ENCODE measurements at places on chromosomes 3 and 15.

- DNase-seq, result peak; percentile 85
Measured at GRCh38 chr3:157475921-157476414, 27.2 kb downstream of the VEPH1 start.

- no peak for DNase-seq
Measured at GRCh38 chr3:127483902-127484591, 106.5 kb downstream of the TPRA1 start.

GRCh38 chr15:29616512-29616911 is 205.8 kb downstream of the TJP1 start:
- DNase-seq, result peak; percentile 6

- DNase-seq, result no peak
Measured at GRCh38 chr15:59313641-59314332, 58.9 kb downstream of the MYO1E start.

DNA sequence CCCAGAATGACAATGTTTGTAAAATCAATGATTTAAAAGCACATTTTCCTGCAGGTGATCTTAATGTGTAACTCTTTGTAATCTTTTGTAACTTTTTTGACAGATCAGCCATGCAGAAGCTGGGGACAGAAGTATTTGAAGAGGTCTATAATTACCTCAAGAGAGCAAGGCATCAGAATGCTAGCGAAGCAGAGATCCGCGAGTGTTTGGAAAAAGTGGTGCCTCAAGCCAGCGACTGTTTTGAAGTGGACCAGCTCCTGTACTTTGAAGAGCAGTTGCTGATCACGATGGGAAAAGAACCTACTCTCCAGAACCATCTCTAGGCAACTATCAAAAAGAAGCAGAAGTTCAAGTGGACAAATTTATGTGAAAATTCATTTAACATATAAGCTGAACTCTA is 32.1 kb upstream of the NUDT16 start:
- DNase-seq, result no peak

DNA sequence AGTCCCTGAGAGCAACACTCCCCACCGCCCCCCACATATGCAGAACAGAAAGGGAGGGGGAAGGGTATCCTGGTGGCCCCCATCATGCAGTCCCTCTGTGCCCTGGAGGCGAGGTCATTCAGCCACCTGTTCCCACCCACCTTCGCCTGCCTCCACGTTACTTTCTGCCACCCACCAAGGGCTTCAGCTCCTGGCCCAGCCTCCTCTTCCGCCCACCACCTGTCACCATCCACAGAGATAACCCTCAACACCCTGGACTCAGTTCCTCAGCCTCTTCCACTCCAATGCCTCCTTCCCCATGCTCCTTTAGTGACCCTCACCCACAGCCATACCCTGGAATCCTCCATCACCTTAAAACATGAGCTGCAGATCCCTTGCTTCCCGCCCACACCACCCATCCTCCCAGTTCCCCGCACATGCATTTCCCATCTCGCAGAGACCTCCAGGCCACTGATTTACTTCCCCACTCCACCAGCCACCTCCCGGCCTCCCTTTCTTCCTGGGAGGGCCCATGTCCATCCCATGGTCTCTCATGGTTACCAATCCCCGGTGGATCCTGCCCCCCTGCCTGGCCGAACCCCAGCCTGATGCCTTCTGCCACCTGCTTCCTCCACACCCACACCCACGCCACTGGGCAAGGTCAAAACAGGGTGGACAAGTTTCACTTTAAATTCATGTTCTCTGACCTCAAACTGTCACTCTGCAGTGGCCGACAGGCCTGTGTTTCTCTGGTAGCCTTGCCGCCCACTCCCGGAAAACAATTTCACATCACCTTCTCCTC is 18.2 kb downstream of the HOMER2 start:
- DNase-seq, result no peak

DNA sequence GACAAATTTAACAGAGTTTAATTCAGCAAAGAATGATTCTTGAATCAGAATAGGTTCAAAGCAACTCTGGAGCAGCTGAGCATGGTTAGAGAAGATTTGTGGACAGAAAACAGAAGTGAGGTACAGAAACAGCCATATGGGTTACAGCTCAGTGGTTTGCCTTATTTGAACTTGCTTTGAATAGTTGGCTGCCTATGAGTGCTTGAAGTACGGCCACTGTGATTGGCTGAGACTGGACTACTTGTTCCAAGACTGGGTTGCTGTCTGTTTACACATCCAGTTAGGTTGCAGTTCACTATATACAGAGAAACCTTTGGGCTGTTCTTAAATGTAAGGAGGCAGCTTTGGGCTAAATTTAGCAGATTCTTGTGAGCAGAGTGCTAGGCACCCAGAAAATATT is 79.4 kb upstream of the CADPS start:
- no peak for DNase-seq

- DNase-seq, result no peak
Measured at GRCh38 chr3:23819599-23820360, 14.0 kb downstream of the UBE2E1 start.

DNA sequence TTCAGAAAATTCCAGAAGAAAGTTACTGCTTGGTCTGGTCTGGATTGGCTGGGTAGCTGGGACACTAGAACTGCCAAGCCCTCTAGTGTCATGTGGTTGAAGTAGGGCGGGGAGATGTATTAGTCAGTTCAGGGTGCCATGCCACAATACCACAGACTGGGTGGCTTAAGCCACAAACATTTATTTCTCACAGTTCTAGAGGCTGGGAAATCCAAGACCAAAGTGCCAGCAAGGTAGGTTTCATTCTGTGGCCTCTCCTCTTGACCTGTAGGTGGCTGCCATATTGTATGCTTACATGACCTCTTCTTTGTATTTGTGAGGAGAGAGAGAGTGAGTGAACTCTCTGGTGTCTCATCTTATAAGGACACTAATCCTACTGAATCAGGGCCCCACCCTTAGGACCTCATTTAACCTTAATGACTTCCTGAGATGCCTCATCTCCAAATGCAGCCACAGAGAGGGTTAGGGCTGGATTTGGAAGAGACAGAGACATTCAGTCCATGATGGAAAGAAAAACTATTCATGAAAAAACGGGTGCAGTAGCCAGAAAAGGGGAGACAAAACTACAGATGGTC is 18.1 kb upstream of the ZSCAN2 start:
- no peak for DNase-seq

GRCh38 chr3:25110642-25111041 is 317.4 kb upstream of the RARB start:
- DNase-seq, result no peak

DNA sequence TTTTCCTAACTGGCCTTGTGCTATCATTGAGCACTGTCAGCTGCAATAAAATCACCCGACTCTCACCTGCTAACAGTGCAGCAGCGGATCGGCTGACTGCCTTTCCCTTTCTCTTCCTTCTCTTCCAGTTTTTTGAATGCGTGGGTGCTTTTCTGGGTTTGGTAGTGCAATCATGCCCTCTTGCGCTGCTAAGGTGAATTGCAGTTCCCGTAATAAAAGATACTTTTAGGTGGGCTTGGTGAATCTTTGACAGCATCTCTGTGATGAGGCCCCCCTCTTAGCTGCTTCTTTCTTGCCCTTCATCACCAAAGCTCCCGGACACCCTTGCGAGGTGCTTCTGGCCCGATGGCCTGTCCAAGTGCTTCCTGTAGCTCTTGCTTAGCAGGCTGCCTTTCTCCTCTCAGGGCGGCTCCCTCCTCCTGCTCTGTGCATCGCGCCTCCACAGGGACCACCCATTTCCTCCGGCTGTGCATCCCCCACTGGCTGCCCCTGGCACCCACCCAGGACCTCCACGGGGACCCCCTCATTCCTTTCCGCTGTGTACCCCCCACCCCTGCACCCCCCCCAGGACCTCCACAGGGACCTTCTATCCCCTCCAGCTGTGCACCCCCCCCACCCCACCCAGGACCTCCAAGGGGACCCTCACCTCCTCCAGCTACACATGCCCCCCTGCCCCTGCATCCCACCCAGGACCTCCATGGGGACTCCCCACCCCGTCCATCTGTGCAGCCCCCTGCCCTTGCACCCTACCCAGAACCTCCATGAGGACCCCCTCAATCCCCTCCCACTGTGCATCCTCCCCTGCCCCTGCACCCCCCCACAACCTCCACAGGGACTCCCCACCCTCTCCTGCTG is 50.8 kb upstream of the RPL32 start:
- peak; percentile 71 for DNase-seq

DNA sequence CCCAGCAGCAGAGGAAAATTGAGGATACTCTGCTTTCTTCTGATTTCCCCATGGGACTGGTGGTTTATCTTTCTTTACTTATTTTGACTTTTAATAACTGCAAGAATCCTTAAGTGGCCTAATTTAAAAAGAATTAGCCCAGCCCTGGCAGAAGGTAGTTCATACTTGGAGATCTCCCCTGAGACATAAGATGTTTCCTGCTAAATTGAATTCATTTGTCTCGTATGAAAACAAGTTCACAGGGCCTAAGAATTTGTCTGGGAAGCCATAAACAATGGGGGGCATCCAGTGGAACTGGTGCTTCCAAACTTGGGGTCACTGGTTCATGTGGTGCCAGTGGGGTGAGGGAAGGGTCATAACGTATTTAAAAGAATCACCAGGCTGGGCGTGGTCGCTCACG is 283.1 kb upstream of the RASGRP1 start:
- no peak for DNase-seq

DNA sequence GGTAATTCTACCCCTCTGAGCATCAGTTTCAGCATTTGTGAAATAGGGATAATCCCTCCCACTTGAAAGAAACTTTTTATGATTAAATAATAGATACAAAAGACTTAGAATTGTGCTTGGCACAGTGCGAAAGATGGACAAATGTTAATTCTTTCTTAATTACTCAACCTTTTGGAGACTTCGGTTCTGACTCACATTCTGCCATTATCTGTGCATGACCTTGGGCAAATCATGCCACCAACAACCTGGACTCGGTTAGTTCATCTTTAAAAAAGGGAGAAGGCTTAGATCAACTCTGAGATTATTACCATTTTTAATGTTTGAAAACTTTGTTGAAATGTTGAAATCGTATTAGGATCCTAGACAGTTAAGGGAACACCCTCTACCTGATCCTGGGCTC is 40.6 kb upstream of the POLR2M start:
- no peak for DNase-seq

GRCh38 chr3:4139462-4140140 is 163.6 kb upstream of the SETMAR start:
- DNase-seq, result no peak

DNA sequence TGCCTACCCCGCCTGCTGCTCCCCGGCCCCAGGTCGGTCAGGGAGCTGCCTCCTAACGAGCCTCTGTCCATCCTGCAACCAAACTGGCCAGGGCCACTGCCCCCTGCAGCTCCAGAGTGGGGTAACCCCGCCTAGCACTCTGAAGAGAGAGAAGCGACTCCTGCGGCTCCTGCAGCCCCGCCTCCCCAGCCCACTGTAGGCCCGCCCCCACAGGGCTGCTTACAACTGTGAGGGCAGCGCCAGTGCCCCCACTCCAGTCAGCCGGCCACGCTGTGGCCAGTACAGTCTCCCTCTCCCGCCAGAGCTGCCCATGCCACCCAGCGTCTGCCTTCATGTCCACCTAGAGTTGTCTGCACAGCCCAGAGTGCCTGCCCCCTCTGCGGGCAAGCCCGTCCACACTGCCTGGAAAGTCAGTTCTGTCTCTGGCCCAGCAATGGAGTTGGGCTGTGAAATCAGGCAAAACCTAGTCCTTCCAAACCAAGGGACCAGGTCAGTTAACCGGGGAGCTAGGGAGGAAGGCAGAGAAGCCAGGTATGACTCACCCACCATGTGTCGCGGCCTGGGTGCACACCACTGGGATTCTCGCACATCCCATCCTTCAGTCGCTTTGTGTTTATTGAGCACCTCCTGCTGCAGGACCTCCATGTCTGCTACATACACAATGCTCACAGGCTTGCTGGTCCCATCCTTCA is 2.4 kb downstream of the UCN2 start:
- peak; percentile 83 for DNase-seq

GRCh38 chr3:9778143-9779074 is 8.7 kb upstream of the CAMK1 start:
- DNase-seq, result no peak
